Hindlimb muscle (tissue), 1 donor: ENCODE measurements at places on chromosomes 4 and X. TPM values are rescaled to one million over a fixed set of nuclear protein-coding genes. Genes with fewer than 3 reads are reported as not detected.
A peak's percentile ranks its signal among the peaks of the same experiment; 100 is the strongest.

DNA sequence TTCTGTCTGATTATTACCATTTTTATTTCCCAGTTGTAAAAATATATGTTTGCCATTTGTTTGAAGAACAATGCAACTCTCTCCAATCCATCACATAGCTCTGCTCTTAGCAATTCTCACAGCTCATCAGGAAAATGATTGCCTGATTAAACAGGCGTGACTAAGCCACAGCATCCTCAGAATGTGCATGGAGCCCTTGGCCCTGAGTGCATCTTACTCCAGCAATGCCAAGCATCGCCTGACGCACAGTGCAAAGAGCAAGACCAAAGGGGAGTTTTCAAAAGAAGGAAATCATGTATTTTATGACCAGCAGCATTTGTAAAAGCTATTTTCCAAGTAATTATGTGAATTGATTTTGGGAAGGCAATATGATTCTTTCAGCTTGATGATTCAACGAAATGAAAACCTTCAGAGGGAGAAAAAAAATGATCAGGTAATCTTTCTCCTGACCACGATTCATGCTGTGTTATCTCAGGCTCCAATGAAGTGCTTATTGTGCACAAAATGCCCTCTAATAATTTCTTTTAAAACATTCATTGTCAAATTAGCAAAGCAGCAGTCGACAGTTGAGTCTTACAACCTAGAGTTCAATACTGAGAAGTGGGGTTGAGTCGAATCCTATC lies 138.0 kb upstream of the FAM9B start:
- no peak for DNase-seq

DNA sequence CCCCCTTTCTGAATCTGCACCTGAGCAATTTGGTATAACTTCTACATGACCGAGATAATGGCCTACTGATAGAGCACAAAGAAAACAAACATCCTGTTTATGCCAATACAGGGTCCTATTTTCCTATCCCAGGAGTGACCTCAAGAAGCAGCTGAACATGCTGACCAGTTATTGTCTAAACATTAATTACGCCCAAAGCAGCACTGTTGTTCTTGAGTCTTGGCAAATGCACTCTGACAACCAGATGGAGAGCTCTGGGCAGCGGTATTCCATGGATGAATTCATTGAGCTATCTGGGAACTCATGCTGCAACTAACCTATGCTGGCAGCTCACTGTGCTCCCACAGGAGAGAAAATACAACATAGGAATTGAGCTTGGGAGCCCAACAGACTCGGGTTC lies 52.6 kb downstream of the PCYT1B start:
- no peak for DNase-seq

DNA sequence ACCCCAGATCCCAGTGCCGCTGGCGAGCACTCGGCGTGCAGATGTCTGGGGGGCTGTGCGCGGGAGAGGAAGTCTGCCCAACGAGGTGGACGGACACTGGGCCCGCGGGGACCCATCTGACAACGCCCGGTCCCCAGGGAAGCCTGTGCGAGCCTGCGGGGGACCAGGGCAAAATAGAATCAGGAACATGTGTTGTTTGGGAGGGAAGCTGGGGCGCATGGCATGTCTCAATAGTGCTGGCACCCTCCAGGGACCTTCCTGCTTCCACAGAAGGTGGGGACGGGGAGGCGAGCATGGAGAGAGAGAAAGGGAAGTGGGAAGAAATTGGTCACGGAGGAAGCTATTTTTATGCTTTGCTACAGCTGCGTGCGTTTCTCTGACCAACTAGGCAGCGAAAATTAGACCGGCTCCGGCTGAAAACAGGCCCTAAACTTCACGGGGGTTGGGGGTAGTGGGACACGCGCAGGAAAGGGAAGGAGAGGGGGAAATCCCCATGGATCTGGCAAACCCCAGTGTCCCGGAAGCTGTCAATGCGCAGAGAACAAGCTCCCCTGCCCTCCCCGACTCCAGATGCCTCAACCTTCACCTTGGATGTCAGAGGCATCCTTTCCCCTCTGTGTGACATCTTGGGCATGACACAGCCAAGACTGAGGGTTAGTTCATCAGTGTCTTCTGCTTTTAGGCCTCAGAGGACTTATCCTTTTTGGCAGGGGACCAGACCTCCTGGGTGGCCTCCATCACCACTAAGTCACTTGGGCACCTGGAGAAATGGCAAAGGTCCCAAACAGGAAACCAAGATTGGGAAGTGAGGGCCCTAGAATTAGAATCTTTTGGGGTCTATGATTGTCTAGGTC lies 169.8 kb upstream of the BCOR start:
- DNase-seq = no peak

DNA sequence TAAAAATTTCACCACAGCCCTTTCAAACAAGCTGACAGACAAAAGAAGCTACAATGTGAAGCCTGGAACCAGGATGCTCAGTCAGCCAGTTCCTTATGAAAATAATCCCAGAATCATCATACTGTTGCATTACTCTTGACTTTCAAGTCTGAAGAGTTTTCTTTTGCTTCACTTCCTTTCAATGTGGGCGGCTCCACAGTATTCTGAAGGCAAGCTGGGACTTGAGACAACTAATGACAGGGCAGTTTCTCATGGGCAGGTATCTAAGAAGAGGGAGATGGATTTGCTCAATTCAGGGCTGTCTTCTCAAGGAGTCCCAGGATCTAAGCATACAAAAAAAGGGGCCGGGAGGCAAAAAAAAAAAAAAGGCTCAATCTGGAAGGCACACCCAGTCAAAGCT lies 173.4 kb downstream of the PAPSS1 start:
- no peak for DNase-seq

DNA sequence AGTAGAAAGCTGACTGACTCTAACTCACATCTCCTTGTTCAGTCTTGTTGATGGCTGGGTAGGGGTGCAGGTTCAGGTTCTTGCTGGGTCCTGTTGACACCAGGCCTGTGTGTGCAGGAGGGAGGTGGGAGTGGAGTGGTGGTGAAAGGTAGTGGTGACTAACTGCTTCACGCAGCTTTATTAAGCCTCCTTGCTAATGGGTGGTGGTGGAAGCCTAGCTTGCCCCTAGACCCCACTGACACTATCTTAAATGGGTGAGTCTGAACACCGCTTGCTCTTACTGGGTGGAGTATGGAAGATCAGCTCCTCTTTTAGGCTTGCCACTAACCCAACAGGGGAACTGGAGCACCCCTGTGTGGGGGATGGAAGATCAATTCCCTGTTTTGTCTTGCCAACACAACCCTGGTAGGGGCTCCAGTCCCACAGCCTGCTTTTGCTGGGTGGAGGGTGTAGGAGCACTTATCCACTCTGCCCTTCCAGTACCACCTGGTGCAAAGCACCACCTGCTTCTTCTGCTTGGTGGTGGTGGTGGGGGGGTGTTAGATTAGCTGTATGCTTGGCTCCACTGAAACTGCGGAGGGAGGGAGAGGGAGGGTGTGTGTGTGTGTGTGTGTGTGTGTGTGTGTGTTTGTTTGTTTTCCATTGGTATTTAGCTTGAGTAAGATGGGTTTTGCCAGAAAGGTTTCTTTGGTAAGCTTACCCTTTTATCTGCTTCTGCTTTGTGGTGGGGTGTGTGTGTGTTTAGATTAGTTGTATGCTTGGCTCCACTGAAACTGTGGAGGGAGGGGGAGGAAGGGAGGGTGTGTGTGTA lies 25.6 kb downstream of the KDM6A start:
- DNase-seq = no peak

- no peak for DNase-seq
Observed at GRCh38 chr4:19540859-19541540, 710.7 kb upstream of the SLIT2 start.

GRCh38 chr4:6383929-6384328 lies 88.5 kb downstream of the PPP2R2C start:
- no peak for DNase-seq

DNA sequence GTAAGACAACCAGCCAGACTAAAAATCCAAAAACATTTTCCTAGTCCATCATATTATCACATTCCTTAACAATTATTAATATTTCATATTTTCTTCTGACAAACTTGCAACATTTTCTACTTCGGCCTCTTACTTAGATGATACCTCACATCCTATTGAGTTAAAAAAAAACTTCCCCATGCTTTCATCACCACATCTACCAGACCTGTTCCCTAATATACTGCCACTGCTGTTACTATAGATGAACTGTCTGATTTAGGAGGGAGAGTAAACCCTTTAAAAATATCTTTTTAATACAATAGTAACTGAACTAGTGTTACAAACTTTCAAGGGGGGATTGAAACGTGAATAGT lies 1.5 kb downstream of the FAM200B start:
- DNase-seq = no peak

DNA sequence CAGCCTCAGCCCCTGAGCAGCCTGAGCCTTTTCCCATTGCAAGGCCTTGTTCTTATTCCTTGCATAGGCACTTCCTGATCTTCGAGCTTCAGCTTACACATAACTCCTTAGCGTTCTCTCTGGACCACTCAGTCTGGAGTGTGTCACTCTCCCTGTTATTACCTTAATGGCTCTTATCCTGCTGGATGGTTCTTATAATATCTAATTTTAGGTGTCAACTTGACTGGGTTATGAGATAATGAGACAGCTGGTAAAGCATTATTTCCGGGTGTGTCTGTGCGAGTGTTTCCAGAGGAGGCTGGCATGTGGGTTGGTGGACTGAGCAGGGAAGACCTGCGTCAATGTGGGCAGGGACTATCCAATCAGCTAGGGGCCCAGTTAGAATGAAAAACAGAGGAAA lies 75.7 kb downstream of the HAUS3 start:
- DNase-seq = no peak

- DNase-seq = no peak
Observed at GRCh38 chr4:26889356-26889755, 28.7 kb downstream of the STIM2 start.

GRCh38 chrX:108203540-108203939 lies 112.0 kb downstream of the ATG4A start:
- DNase-seq = no peak

Gene TEX13D
- not detected for polyA plus RNA-seq

Gene MTNR1A
- polyA plus RNA-seq = not detected

Gene FAM114A1
- polyA plus RNA-seq = 53.5 TPM

GRCh38 chr4:149521611-149522425 lies 293.8 kb downstream of the IQCM start:
- DNase-seq = peak; percentile 23

DNA sequence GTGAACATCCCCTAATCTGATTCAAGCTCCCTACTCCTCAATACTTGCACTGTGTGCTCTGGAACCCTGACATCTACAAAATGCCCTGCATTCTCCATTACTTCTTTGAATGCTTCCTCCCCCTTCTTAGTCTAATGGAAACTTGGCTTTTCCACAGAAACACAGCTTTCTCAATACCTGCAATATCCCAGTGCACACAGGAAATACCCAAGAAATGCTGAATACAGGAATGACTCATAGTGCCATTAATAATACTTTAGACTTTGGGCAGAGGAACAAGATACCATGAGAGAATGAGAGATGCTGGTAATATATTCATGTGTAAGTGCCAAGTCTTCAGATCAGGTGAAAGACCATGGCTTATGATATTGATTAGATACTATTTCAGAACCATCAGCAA lies 5.6 kb downstream of the QRFPR start:
- no peak for DNase-seq

Gene ZCCHC12
- polyA plus RNA-seq = 0.27 TPM

Gene AR
- 6.3 TPM for polyA plus RNA-seq

Gene PHKA1
- polyA plus RNA-seq = 3.2 TPM

DNA sequence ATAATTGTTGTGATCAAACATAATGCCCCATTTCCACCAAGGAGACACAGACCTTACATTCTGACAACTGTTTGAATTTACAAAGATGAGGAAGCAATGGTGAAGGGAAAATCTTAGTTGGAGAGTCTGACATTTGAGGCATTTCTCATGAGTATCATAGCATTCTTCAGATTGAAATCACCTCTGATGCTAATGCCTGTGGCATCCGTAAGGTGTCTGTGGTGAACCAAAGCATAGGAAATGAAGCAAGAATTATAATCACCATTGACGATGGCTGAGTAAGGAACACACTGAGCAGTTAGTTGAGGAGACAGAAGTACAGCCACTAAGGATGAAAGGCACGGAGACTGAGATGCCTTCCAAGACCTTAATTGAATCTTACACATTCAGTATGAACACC lies 575.7 kb downstream of the TRIML1 start:
- no peak for DNase-seq

Gene ENOPH1
- polyA plus RNA-seq = 26.2 TPM

- DNase-seq = no peak
Observed at GRCh38 chr4:74624351-74625151, 169.8 kb downstream of the BTC start.

DNA sequence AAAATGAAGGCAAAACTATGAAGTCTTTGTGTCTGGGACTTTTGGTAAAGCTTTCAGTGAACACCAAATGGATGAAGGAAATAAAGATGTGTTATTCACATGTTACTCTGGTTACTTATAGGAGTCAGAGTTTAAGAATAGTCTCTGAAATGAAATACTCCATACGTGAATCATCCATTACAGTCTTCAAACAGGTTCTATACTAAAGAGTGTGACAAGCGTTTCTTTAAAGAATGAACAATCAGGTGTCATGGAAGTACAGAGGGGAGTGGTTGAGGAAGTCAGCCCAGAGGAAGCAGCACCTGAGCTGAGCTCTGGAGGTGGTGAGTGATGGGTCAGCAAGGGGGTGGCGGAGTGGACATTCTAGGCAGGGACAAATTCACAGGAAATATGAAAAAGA lies 41.8 kb upstream of the SORBS2 start:
- DNase-seq = no peak

Gene FOXR2
- polyA plus RNA-seq = not detected

- no peak for DNase-seq
Observed at GRCh38 chrX:153765138-153766079, 1.4 kb downstream of the PLXNB3 start.

GRCh38 chr4:108156391-108156790 lies 12.3 kb downstream of the LEF1 start:
- no peak for DNase-seq

DNA sequence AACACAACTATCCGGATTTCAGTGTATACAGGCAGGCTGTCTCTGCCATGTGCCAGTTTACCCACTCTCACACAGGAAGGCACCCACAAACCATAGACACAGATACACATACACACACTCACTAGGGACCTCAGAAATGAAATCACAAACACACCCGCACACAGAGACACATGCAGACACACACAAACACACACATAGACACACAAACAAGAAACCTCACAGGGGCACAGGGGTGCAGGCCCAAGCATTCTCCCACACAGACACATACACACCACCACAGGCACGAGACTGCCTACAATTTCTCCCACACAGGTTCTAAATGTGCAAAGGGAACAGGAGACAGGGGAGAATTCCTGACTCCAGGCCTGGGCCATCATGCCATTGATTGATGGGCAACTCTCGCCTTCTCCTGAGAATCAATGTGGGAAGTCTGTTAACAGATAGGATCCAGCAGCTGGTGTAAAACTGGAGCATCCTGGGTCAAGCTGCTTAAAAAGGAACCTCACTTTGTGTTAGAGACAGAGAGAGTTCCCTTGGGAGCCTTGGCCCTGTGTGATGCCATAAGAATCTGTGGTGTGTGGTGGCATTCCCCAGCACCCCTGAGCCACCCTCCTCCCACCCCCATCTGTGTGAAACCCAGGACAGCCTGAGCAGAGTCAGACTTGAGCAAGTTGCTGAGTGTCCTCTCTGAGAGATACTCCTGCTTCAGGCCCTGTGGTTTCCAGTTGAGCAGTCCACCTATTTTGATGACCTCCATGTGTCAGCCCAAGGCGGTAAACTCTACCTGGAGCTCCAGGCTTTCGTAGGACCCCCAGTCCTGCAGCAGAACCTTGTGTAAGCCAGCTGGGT lies 33.9 kb downstream of the NBDY start:
- DNase-seq = no peak

Gene NDNF
- polyA plus RNA-seq = 6.8 TPM
